Psoas muscle (tissue), 8 donors: ENCODE measurements at places on chromosomes 11 and 22. TPM values are rescaled to one million over a fixed set of nuclear protein-coding genes. Genes with fewer than 3 reads are reported as not detected.

- no peak for DNase-seq
These were observed 108.6 kb upstream of the ASPHD2 start for GRCh38 chr22:26320447-26320846.

GRCh38 chr11:19790831-19791552 lies 78.4 kb downstream of the NAV2 start:
- DNase-seq = no peak

The ARHGAP8 gene
- total RNA-seq = not detected

- no peak for DNase-seq
These were observed 101.6 kb downstream of the MAML2 start for GRCh38 chr11:96241331-96241841.

DNA sequence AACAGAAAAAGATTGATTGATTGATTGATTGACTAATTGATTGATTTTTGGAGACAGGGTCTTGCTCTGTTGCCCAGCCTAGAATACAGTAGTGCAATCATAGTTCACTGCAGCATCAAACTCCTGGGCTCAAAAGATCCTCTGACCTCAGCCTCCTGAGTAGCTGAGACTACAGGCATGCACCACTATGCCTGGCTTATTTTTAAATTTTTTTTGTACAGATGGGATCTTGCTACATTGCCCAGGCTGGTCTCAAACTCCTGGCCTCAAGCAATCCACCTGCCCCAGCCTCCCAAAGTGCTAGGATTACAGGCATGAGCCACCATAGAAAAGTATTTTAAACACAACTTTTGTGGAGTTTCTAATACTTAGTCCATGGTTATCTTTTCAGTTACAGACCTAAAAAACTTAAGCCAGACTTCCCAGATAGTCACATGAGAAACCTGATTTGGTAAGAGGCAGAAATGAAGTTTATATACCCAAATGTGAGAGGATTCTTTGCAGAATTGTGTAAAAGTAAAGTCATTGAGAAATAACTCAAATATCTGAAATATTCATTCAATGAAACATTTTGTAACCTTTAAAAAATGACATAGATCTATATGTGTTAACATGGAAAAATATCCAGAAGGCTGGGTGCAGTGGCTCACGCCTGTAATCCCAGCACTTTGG lies 186.5 kb downstream of the SWAP70 start:
- DNase-seq = no peak

- DNase-seq = no peak
These were observed 35.2 kb downstream of the APOL5 start for GRCh38 chr22:35752863-35753189.

The C22orf31 gene
- total RNA-seq = not detected
